ENCODE measurements at places on chromosomes 4 and X.

- DNase-seq: no peak
Observed at GRCh38 chr4:92234393-92235176, 69.2 kb upstream of the GRID2 start.

- no peak for DNase-seq
Observed at GRCh38 chrX:7950865-7951264, 23.7 kb upstream of the PNPLA4 start.

DNA sequence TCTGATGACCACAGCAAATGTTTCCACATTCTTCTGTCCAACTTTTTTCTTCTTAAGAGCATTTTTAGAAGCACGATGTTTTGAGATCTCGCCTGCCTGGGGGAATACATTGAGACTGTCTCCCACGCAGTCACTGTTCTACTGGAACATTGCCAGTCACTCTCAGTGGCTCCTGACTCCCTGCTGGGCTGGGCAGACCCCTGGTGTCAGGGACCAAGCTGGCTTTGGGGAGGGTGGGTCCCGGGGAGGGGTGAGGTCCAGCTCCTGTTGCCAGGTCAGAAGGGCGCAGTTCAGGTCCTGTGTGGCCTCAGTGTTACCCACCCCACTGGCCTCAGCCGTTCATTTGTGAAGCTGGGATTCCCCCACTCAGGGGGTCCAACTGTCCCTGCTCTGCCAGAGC lies 18.9 kb upstream of the ABLIM2 start:
- DNase-seq: no peak

- DNase-seq: no peak
Observed at GRCh38 chr4:92521941-92522340, 218.2 kb downstream of the GRID2 start.

- DNase-seq: no peak
Observed at GRCh38 chr4:87589531-87589930, 18.8 kb upstream of the DSPP start.

DNA sequence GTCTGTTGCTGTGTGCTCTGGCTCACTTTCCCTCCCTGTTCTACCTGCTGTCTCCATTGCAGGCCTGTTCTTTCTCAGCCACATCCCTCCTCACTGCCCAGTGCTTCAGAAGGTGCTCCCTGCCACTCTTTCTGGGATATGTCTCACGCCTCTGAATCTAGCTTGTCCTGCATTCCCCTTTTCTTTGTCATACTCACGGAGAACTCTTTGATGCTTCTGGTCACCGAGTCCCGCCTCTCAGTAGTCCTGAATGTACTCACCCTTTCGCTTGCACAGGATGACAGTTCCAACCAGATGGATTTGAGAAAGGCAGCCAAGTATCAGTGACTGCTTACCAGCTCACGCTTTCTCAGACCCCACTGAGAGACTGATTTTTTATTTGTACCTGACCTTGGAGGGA lies 65.2 kb upstream of the TLR2 start:
- no peak for DNase-seq

DNA sequence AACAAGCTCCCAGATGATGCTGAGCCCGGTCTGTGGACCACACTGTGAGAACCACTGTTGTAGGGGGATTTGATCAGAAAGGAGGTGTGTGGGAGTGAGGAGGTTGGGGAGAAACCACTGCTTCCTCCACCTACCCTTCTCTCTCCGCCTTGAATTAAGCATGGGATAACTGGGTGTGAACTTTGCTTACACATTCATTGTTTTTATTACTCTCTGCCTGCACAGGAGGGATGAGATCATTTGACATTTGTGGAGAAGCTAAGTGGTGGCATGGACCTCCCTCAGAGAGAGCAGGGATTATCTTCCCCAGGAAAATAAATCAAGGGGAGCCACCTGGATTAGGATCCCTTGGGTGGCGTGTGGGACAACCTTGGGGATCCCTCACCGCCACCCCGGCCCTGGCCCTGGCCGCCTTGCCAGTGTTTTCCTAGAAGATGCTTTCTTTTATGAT lies 212.1 kb upstream of the ATP6AP2 start:
- DNase-seq: no peak

DNA sequence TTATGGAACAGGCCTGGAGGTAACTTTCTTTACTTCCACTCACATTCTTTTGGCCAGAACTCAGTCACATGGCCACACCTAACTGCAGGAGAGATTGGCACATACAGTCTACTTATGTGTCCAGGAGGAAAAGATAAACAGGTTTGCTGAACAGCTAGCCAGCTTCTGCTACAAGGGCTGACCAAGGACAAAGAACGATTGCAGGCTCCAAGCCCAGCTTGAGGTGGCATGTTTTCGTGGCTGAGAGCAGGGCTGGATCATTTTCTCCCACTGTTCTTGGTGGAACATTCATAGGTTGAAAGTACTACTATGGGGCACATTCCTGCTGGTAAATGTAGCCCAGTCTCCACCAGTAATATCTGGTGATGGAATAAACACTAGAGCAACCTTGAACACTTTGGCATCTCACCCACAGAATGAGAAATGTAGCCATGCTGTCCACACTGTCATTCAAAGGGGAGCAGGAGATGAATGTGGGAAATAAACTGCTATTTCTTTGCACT lies 28.2 kb downstream of the NHS start:
- DNase-seq: no peak

GRCh38 chrX:153547195-153547594 lies 29.8 kb downstream of the ATP2B3 start:
- no peak for DNase-seq

GRCh38 chrX:24465532-24465865 lies 413 bp downstream of the PDK3 start:
- no peak for DNase-seq

GRCh38 chr4:8523175-8523574 lies 57.0 kb upstream of the GPR78 start:
- DNase-seq: no peak

GRCh38 chr4:71878376-71878775 lies 94.5 kb upstream of the GC start:
- DNase-seq: no peak

DNA sequence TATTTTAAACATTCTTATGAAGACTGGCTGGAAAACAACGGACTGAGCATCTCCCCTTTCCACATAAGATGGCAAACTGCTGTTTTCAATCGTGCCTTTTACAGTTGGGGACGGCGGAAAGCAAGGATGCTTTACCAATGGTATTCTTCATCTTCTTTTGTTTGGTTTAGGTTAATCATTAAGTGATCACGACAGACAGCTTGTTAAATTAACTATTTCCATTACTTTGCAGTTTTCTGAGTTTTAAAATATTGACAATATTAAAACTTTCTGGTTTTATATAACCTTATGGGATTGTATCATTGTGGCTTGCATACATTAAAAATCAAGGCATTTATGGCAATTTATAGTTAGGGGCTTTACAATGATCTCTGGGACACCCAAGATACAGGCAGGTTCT lies 3.8 kb downstream of the MBTPS2 start:
- no peak for DNase-seq

DNA sequence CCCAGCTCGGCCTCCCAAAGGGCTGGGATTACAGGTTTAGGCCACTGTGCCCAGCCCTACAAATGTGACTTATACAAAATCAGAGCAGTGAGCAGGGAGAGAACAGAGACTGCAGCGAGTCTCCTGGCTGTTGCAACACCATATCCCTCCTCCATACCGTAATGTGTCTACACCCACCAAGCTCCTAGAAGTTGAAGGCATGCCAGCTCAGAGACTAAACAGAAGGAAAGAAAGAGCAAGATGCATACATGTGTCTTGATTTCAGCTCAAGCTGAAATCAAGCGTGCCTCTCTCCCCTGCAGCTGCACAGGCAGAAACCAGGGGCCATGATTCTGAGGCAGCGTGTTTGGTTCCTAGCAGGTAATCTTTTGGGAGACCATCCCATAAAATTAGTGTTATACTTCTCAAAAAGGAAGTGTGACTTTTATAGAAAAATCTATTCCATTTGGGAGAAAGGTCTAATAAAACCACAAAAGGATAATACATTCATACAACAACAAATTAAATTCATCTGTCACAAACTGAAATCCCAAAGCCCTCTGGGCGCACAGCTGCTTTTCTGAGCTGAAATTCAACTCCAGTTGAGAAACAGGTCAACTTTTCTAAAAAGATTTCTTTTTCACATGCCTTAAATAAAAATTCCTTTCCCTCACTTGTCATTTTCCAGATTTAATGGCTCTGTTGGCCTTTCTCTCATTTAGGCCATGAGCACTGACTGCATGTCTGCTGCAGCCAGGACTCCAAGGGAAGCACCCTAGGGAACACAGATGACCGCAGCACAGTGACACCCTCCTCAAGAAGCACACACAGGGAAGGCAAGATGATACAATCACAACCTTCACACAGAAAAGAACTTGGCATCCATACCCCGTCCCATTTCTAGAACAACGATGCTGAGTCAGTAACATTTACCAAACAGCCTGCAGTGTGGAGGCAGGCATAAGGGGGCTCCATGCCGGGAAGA lies 34.4 kb downstream of the AFAP1 start:
- no peak for DNase-seq

GRCh38 chr4:139852612-139853269 lies 187.1 kb downstream of the MGST2 start:
- no peak for DNase-seq

- no peak for DNase-seq
Observed at GRCh38 chr4:181684310-181684709, 558.9 kb upstream of the TENM3 start.

GRCh38 chrX:128804828-128805227 lies 718.5 kb downstream of the SMARCA1 start:
- no peak for DNase-seq

GRCh38 chr4:155603360-155603891 lies 63.2 kb upstream of the GUCY1A1 start:
- DNase-seq: no peak

- DNase-seq: no peak
Observed at GRCh38 chr4:3294401-3295241, 1.8 kb downstream of the RGS12 start.

- DNase-seq: no peak
Observed at GRCh38 chrX:10175319-10175871, 18.6 kb downstream of the CLCN4 start.
